ENCODE measurements at places on chromosomes 1 and 21.

- DNase-seq: no peak
Measured at GRCh38 chr21:42374864-42375499, 8.6 kb upstream of the TFF1 start.

GRCh38 chr1:183881387-183882131, 76.6 kb downstream of the RGL1 start:
- DNase-seq: no peak

DNA sequence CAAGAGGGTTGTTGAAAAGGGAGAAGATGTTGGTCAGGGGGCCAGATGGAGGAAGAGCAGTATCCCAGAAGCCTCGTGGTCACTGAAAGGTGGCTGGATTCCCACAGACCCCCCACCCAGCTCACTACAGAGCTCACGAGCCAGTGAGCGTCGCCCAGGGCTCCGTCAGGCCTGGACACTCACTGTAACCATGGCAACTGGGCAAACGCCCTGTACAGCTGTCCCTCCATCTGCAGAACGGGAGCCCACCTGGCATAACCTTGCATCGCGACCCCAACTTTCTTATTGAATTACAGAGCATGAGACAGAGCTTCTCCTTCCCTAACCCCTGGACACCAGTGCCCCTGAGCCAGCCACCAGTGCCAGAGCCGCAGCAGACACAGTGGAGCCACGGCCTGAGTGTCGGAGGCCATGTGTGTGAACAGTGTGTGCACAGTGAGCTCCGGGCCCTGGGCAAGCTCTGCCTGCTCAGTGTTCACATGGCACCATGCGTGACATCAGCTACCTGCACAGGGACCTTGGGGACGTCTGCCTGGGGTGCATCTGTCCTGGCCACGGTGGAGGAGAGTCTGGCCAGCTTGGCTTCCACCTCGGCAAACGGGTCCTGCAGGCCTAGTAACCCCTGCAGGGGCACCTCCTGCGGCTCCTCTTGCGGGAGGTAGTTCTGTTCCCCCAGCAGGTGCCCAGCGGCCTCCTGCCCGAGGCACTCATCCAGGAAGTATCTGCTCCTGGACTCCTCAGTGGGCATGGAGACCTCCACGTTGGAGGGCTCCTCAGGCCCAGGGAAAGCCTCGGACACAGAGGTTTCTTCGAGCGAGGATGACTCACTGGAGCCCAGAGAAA, 25.9 kb upstream of the DDOST start:
- no peak for DNase-seq

GRCh38 chr1:53348486-53349368, 20.9 kb upstream of the LRP8 start:
- DNase-seq: no peak

- DNase-seq: no peak
Measured at GRCh38 chr1:157580179-157580827, 17.6 kb downstream of the FCRL4 start.

DNA sequence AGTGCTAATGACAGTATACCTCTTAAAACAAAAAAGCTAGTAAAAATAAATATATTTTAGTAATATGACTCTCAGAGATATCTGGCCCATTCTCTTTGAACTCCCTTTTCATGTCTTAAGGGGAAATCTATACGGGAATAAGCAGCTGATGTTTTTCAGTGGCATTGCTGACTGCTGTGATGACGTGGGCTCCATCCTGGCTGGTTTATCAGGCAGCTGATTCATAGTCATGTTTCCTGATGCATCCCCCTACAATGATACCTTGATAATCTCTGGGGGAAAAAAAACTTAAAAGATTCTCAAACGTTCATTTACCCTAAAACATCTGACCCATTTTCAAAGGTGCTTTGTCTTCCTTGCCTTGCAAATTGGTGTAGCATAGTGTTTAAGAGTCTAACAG, 53.8 kb downstream of the ABCA4 start:
- DNase-seq: no peak

DNA sequence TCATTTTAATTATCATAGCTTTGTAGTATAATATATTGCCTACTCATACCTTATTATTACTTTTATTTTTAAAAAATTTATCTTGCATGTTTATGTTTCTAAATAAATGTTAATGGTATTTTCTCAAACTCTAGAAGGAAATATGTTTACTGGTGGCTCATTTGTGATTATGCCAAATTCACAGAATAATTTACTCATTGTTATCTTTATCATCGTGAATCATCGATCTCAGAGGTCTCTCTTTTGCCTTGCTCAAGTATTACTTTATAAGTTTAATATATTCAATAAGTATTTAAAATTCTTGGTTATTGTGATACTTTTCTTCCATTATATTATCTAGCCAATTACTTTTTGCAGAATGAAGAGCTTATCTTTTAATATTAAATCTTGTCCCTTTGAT, 836.7 kb upstream of the ADAMTS5 start:
- no peak for DNase-seq

- DNase-seq: no peak
Measured at GRCh38 chr1:102186536-102186935, 189.8 kb upstream of the OLFM3 start.

DNA sequence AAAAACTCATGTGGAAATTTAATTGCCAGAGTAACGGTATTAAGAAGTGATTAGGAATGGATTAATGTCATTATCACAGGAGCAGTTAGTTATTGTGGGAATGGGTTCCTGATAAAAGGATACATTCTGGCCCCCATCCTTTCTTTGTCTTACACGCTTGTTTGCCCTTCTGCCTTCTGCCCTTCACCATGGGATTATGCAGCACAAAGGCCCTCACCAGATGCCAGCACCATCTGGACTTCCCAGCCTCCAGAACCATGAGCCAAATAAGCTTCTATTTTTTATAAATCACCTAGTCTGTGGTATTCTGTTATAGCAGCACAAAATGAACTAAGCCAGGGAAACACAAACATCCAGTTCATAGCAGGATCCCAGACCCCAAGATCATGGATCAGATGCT, 33.9 kb upstream of the POU2F1 start:
- no peak for DNase-seq

DNA sequence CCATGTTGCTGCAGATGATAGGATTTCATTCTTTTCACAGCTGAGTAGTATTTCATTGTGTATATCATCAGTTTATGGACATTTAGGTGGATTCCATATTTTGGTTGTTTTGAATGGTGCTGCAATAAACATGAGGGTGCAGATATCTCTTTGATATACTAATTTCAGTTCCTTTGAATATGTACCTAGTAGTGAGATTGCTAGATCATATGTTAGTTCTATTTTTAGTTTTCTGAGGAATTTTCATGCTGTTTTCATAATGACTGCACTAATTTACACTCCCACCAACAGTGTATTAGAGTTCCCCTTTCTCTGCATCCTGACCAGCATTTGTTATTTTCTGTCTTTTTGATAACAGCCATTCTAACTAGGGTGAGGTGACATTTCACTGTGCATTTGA, 82.1 kb downstream of the BRINP2 start:
- no peak for DNase-seq

GRCh38 chr1:94974824-94975223, 47.9 kb upstream of the CNN3 start:
- DNase-seq: no peak

DNA sequence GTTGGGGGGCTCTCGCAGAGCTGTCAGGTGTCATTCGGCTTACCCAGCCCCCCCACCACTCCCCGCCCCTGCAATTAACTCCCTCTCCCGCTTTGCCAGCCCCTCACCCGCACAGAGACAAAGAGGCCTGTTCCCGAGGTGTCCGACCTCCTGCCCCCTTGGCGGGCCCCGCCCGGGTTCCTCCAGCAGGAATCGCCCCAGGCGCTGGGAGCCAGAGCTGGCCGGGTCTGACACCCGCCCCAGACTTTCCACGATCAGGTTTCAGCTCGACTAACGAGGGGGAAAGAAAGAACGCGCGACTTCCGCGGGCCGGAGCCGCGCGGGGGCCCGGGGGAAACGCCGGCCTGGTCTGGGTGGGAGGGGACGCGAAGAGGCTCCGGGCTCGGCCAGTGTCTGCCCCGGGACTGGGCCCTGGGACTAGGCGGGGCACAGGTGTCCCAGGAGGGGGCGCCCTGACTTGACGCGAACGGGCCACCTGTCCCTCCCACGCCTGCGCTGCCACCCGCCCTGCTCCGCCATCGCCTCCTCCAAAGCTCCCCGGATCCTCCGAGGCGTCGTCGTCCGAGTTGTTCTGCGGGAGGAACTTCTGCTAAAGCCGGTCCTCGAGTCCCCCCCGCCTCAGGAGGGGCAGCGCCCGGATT, 36.4 kb upstream of the HHAT start:
- DNase-seq: peak; percentile 44

DNA sequence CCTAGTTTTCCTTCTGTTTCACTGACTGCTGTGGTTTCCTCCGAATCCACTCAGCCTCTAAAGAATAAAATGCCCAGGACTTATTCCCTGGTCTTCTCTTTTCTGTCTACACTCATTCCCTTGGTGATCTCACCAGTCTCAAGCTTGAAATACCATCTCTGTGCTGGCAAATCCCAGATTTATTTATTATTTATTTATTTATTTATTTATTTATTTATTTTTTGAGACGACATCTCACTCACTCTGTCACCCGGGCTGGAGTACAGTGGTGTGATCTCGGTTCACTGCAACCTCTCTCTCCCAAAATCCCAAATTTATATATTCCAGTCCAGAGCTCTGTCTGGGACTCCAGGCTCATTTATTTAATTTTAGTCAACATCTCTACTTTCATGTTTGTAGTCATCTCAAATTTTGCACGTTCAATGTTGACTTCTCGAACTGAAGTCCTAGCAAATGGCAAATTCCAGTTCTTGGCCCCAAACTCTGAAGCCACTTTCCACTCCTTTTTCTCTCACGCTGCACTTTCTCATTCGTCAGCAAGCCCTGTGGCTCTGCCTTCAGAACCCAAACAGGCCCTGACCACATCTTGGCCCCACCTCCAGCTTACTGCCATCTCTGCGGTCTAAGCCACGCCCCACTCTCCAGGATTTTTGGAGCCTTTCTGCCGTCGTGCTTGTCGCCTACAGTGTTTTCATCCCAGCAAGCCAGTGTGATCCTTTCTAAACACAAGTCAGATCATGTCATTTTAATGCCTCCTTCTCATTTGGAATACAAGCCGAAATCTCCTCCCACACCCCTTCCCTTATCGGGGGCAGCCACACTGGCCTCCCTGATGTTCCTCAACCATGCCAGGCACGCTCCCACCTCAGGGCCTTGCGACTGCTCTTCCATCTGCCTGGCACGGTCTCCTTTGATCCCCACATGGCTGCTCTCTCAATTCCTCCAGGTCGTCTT, 14.2 kb upstream of the TENT5B start:
- DNase-seq: no peak

DNA sequence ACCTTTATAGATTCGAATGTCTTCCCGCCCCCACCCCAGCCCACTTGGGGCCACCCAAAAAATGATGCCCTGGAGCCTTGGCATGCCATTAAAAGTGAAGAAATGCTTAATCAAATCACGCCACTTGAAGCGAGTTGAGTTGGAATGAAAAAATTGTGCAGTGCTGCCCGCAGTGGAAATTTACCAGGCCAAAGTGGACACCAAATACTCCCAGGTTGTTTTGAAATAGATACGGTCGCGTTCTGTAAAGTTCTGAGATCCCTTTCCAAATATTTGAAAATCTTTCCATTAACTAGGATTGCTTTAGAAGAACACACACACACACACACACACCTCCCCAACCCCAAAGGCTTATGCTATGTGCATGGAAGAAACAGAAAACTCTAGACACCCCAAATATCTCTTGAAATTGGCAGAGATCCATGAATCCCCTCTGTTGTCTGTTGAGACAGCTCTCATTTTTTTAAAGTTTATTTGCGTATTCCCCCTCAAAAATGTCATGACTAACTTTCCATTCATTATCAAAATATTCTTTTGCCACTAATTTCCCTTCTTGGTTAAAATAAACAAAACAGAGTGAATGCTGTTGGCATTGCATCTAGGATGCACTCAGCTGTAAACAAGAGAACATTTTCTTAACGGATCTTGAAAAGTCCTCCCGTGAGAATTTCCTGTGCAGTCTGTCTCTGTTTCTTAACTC, 142.3 kb upstream of the KCNE2 start:
- DNase-seq: no peak

DNA sequence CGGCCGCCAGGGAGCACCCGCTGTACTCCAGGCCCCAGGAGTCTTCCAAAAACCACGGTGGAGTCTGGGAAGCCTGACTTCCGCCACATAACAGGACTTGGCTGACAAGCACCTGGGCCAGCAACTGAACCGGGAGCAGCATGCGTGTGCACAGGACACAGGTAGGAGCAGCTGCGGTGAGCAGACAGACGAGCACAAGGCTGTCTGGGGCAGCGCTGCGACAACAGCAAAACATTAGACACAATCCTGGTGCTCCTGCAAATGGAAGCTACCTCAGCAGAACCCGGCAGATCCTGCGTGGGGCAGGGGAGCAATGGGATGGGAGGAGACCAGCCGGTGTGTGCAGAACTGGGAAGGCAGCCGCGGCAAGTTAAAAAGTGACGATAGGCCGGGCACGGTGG, 80.4 kb downstream of the NPHP4 start:
- no peak for DNase-seq

GRCh38 chr1:202568826-202569225, 141.4 kb downstream of the SYT2 start:
- DNase-seq: no peak

- no peak for DNase-seq
Measured at GRCh38 chr1:41855713-41856112, 63.0 kb downstream of the HIVEP3 start.

- no peak for DNase-seq
Measured at GRCh38 chr1:210340841-210341240, 12.1 kb downstream of the HHAT start.

- DNase-seq: no peak
Measured at GRCh38 chr21:22898051-22898665, 1899.9 kb downstream of the NCAM2 start.

GRCh38 chr1:244350027-244350426, 101.7 kb downstream of the ADSS2 start:
- DNase-seq: no peak

Data from stimulated activated CD4-positive, alpha-beta T cell treated with anti-CD3 and anti-CD28 coated beads, Interleukin-4, amount 100 ng/mL, for 4 hours (primary cell).